Suppressor macrophage treated with lipopolysaccharide for 1 hour (primary cell): ENCODE measurements at places on chromosomes 2 and 18.
A peak's percentile ranks its signal among the peaks of the same experiment; 100 is the strongest.

- no peak for DNase-seq
Observed at GRCh38 chr2:238669581-238670080, 178.3 kb upstream of the TWIST2 start.

DNA sequence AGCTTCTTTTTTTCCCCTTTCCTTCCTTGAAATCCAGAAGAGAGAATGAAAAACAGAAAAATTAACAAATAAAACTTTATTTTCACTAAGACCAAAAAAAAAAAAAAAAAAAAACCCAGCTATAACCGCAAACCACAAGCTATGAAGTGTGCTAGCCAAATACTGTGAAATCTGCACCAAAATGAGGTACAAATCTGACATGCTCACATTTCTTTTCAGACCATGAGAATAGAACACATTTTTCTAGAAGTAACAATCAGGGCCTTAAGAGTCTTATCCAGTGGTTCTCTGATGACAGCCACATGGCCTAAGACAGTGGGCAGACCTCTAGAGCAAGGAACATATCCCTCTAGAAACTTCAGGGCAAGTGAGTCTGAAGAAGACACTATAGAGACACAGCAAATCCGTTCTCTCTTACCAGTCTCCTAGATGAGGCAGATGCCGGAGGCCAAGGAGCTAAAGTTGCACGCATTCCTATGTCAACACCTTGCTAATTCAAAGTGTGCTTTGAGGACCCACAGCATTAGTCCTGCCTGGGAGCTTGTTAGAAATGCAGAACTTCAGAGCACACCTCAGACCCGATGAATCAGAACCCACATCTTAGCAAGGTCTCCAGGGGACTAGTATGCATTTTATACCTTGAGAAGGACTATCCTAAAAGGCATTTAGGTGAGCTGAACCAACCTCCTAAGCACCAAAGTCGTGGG is 317.1 kb downstream of the MYCN start:
- DNase-seq, result no peak

DNA sequence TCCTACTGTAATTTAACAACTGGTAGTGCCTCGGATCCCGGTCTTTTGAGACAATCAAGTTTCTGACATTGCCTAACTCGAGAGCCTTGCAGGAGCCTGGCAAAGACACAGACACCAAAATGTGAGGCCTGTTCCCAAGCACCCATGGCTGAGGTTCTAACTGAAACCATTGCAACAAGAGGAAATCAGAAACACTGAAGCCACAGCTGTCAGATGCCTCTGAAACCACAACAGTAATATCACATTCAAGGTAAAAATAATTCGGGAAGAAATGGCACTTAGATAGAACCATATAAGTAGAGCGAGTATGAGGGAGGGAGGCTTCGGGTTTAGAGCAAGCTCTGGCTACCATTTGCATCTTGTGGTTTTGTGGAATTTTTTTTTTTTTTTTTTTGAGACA is 285.9 kb downstream of the FBXO15 start:
- no peak for DNase-seq

GRCh38 chr2:200863782-200864175 is 679 bp downstream of the CLK1 start:
- no peak for DNase-seq

GRCh38 chr18:446941-447560 is 53.5 kb downstream of the COLEC12 start:
- peak; percentile 82 for DNase-seq

- DNase-seq, result no peak
Observed at GRCh38 chr2:145484448-145485097, 964.7 kb upstream of the ZEB2 start.

- no peak for DNase-seq
Observed at GRCh38 chr2:79716266-79716665, 203.4 kb downstream of the CTNNA2 start.

GRCh38 chr2:64114063-64114911 is 29.9 kb downstream of the PELI1 start:
- peak; percentile 72 for DNase-seq

DNA sequence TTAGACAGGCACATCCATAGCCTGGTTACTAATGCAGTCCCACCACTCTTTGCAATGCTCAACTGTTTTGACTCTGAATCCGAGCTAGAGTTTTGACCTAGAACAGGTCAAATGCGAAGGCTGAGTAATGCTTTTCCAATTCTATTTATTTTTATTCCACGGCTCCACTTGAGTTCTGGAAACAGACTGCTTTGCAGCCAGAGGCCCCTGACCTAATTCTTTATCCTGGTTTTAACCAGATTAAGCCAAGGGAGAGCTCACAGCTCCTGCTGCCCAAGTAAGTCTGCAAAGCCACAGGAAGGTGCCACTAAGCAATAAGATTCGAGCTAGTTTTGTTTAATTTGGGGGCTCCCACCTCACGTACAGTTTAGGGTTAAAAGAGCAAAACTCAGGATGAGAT is 51.4 kb downstream of the MREG start:
- DNase-seq, result no peak

DNA sequence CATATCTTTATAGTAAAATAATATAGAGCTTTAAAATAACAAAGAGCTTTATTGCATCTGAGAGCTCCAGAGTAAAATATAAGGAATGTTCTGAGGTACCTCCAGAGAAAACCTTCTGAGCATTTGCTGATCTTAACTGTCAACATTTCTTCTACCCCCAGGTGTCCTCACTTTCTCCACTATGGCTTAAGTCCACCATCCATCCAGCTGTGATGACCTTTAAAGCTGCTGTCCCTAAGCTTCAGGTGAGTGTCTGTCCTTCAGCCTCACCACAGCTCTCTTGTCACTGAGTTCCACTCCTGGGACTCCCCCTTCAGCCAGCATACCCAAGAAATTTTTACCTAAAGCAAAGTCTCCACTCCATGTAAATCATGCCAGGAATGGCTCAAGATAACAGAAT is 137.9 kb downstream of the MYO5B start:
- DNase-seq, result no peak

DNA sequence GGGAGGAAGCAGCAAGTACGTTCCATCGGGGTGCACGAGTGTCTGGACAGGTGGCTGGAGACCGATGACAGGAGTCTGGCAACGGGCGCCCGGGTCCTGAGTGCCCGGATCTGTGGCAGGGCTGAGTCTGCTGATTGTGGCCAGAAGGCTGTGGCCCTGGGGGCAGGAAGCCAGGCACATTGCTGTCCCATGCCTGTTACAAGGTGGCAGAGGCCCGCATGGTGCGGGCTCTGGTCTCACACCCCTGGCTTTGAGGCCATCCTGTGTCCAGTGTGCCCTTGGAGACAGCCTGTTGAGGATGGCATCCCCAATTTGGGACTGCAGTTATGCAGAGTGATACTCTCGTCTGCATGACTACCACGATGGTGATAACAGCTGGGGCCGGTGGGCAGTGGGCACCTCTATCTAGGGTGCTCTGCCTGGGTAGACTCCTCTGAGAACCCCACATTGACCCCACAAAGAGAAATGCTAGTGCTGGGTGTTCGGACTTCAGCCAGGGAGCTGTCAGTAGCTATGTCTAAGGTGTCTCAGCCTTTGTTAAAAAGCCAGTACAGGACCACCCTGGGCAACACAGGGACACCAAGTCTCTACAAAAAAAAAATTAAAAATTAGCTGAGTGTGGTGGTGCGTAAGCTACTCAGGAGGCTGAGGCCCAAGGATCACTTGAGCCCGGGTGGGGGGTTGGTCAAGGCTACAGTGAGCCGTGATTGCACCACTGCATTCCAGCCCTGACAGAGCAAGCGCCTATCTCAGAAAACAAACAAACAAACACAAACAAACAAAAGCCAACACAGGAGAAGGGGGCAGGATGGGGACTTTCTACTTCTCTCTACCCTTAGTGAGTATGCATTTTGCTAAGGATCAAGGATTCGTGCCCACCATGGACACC is 88.3 kb downstream of the RHOB start:
- no peak for DNase-seq

DNA sequence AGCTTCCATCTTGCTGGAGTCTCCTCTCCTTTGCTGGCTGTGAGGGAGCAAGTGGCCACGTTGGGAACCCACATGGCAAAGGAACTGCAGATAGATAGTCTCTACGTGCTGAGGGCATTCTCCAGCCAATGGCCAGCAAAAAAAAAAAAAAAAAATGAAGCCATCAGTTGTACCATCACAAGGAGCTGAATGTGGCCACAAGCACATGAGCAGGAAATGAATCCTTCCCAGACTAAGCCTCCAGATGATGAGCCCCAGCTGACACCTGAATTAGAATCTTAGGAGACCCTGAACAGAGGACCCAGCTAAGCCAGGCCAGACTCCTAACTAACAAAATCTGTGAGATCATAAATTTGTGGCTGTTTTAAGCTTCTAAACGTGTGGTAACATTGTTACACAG is 57.9 kb downstream of the SPIRE1 start:
- DNase-seq, result no peak

DNA sequence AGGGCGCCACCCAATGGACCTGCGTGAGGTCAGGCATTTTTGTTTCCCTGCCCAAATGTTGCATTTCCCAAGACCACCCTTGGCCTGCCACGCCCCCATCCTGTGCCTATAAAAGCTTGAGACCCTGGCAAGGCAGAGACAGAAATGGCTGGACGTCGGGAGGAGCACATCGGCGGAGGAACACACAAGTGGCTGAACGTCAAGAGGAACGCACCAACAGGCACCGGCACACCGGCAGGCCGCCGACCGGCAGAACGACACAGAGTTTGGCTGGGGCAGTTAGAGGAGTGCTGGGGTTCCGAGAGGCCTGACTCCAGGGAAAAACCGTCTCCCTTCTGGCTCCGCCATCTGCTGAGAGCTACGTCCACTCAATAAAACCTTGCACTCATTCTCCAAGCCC is 35.9 kb downstream of the DCDC2C start:
- DNase-seq, result no peak

DNA sequence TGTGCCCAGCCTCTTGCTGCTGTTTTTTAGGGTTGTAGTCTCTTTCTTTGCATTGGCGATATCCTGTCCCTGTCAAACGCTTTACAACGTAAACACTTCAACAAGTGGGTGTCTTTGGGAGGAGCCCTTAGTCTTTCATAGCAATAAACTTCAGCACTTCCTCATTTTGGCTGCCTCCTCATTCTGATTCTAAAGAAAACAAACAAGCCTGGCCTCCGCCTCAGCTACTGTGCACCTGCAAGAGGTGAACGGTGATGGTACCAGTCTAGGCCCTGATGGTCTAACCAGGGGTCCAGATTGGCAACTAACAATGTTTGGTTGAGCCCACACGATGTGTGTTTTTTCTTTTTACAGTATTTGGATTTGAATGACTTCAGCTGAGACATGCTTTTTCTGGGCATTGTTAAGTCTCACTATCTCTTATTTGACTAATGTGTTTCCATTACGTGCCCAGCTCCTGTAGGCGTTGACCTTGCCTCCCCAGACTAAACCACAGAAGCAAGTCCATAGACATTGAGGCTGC is 53.2 kb upstream of the CUL3 start:
- DNase-seq, result peak; percentile 52

DNA sequence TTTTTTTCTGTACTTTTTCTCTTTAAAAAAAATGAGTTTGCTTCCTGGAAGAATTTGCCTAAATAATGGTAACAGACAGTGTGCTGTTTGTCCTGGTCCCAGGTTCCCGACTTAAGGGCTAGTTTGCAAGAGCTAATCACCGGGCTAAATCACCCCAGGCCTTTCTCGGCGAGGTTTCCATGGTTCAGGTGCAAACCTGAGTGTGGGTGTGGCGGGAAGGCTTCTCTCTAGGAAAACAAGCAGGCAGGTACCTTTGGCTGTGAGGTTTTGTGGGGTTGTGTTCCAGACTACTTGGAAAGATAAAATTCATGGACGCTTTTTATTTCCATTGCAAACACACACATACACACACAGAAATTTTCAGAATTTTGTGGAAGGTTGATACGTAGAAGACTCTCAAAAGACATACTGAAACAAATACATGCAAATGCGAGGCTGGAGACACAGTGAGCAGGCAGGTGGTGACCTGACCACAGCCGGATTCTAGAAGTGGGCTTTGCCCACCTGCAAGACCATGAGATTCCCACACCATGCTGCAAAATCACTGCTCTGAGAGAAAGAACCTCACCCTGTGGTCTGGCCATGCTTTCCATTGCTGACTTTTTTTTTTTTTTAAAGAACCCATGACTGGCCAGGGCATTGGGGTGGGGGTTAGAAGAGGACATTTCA is 815 bp downstream of the CNDP1 start:
- DNase-seq, result no peak

DNA sequence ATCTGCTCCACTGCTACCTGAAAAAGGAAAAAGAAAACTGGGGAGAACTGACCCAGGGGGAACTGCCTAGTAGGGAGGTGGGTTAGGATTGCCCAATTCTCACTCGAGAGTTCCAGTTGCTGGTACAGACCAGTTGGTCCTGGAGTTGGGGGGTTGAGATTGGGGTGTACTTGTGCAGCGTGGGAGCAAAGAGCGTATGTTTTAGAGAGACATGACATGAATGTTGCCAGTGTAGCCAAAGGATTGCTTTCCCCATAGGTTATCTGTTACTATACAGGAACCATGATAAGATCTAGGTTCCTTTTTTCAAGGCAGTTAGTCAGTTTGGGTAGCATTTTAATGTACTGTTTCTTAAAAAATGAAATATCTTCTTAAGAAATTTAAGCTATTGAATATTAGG is 68.6 kb downstream of the APLF start:
- no peak for DNase-seq

GRCh38 chr18:58609536-58609993 is 19.3 kb downstream of the ALPK2 start:
- DNase-seq, result peak; percentile 29
